ENCODE measurements at places on chromosomes 4 and X. TPM values are rescaled to one million over a fixed set of nuclear protein-coding genes. Genes with fewer than 3 reads are reported as not detected.
A peak's percentile ranks its signal among the peaks of the same experiment; 100 is the strongest.

DNA sequence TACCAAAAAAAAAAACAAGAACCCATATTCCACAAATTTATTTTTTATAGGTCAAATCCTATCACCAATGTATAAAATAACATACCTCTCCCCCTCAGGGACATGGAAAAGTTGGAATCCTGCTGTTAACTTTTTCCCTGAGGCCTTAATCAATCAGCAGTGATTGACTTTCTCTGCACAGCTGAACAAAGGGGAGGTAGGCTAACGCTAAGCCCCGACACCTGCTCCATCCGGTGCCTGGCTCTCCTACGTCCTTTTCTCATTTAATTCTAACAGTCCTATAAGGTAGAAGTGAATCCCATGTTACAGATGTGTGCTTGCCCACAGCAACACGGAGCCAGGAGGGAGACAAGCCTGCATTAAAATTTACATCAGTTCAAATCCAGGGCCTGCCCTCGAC, 2.8 kb downstream of the CENPU start:
- DNase-seq: no peak

- DNase-seq: no peak
Measured at GRCh38 chrX:12319992-12320391, 181.7 kb downstream of the FRMPD4 start.

- no peak for DNase-seq
Measured at GRCh38 chr4:138898282-138898681, 117.3 kb upstream of the NOCT start.

GRCh38 chr4:2361366-2362265, 56.8 kb downstream of the ZFYVE28 start:
- no peak for DNase-seq

DNA sequence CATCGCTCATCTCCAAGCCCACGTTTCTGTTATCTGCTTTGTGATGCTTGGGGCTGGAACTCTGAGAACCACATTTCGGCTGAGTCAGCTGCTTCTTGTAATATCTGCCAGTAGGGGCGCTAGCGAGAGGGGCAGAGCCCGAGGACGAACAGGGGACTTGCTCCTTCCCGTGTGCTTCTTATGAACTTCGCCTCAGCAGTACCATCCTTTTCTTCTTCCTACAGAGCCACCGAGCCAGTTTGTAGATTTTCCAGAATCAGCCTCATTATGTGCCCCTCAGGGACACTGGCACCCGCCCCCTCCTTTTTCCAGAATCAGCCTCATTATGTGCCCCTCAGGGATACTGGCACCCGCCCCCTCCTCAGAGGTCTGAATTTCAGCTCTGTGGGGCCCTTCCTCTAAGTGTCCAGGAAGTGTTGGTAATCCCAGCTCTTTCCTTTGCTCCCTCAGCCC, 441.7 kb upstream of the RASGEF1B start:
- peak; percentile 80 for DNase-seq

GRCh38 chrX:150730719-150731118, 37.5 kb downstream of the MTMR1 start:
- DNase-seq: no peak

The TXK gene
- total RNA-seq: 1.7 TPM

The TEX13C gene
- total RNA-seq: not detected

The RAI2 gene
- total RNA-seq: 10.1 TPM

The NAA11 gene
- not detected for total RNA-seq

Measured in stomach (tissue), 19 donors.